ENCODE measurements at places on chromosomes 1 and 21.

DNA sequence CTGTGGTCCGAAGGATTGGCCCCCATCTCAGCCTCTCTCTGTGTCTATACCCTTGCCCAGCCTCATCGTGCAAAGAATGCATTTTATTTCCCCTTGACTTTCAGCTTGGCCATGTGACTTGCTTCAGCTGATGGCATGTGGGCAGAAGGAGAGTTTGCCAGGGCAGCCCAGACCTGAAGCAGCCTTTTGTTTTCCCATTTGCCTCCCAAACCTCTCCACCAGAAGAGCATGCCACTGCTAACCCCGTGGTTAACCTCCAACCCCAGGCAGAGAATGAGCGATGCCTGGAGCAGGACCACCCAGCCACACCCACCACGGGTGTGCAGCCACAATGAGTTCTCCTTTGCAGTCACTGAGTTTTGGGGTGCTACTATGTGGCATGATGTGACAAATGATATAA, 136.4 kb downstream of the SETD4 start:
- no peak for DNase-seq

GRCh38 chr1:151405187-151405951, 6.0 kb downstream of the PSMB4 start:
- no peak for DNase-seq

DNA sequence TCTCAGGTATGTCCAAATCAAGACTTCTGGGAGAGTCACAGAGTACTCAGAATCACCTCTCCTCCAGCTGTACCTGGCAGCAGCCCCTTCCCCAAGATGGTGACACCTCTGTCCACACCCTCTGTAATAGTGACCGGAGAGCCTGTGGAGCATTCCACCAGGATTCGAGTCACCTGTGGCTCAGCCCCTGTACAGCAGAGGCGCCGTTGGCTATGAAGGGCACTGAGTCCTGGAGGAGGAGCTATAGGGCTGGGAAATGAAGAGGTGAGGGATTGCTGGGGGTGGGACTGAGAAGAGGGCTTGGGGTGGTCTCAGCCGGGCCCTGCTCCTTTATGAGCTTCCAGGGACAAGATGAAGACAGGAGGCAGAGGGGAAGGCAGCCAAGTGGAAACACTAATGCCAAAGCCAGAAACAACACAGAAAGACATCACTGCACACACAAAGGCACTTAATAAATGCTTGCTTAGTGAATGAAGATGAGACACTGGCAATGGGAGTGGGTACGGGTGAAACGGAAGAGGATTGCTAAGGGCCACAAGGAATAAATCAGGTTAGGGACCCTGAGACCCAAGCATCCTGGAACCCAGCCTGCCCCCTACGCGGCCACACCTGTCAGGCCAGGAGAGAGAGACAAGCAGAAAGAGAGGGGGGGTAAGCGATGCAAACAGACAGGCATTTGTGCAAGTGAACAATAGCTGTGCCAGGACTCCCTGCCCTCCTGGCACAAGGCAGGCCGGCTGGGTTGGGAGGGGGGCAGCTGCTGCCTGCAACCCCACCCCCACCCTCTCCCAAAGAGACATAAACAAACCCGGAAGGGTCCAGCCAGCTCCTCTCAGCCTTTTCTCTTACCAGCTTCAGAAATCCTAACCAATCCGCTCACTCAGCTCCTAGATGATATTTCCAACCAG, 3.9 kb downstream of the ARHGEF2 start:
- no peak for DNase-seq

- DNase-seq: no peak
Measured at GRCh38 chr1:168960595-168960994, 145.9 kb upstream of the ATP1B1 start.

- no peak for DNase-seq
Measured at GRCh38 chr1:224251741-224252146, 68.7 kb downstream of the DEGS1 start.

GRCh38 chr1:11175461-11175860, 13.7 kb upstream of the ANGPTL7 start:
- no peak for DNase-seq

DNA sequence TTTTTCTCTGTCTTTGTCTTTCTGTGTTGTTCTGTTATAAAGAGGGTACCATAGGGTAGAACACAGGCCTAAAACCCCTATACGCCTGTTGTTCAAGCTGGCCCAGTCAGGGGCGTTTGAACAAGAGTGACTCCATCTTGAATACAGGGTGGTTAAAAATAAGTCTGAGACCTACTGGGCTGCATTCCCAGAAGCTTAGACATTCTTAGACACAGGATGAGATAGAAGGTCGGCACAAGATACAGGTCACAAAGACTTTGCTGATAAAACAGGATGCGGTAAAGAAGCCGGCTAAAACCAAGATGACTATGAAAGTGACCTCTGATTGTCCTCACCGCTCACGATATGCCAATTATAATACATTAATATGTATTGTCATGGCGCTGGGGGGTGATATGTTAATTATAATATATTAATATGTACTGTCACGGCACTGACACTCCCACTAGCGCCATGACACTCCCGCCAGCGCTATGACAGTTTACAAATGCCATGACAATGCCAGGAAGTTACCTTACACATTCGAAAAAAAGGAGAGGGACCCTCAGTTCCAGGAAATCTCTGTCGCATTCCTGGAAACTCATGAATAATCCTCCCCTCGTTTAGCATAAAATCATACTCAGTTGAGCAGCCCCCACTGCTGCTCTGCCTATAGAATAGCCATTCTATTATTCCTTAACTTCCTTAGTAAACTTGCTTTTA, 58.5 kb upstream of the KLHDC7A start:
- DNase-seq: no peak

Data from DMS79 (cell line).